ENCODE measurements at places on chromosomes 6 and 20.

GRCh38 chr6:31871046-31871659 lies 7.6 kb downstream of the SLC44A4 start:
- no peak for DNase-seq

DNA sequence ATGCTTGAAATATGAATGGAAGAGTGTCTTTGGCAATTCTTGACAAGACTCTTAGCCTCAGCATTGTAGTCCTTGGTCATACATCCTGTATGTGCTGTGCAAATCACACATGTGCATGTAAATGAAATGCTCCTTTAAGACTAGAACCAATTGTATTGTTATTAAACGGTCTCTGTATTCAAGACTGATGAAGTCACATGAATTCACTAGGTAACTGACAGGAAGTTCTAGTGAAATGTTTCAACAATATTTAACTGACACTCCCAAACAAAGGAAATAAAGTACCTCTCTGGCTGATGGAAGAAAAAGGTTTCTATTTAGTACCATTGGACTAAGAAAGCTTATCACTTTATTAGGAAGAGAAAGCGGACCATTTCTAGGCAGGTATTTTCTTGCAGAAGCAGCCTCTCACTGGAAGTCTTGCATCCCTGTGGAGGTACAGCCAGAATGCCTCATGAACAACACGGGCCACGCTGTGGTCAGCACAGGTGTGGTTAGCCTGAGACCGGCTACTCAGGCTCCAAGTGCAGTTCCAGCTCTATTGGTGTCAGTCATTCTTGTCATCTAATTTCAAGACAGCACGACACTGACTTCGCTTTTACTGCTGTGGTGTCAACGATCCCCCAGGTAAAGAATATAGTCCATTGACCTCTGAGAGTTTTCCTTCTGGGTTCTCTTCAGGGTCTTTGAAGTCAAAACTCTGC lies 17.3 kb downstream of the PPP1R3G start:
- DNase-seq, result no peak

DNA sequence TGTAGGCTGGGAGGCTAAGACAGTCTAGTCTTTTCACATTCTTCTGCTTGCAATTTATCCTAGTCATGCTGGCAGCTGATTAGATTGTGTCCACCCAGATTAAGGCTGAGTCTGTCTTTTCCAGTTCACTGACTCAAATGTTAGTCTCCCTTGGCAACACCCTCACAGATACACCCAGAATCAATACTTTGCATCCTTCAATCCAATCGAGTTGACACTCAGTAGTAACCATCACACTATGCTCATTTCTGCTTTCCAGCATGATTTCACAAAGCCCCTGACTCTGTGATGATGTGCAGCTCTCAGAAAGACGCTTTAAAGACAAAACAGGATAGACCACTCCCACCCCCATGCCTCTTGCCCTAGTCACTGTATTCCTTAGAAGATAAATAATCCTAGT lies 693.0 kb downstream of the HTR1B start:
- DNase-seq, result no peak

- DNase-seq, result no peak
These were observed 32.6 kb upstream of the HMGN3 start for GRCh38 chr6:79267128-79267527.

- no peak for DNase-seq
These were observed 127.5 kb upstream of the STMND1 start for GRCh38 chr6:16974387-16974673.

DNA sequence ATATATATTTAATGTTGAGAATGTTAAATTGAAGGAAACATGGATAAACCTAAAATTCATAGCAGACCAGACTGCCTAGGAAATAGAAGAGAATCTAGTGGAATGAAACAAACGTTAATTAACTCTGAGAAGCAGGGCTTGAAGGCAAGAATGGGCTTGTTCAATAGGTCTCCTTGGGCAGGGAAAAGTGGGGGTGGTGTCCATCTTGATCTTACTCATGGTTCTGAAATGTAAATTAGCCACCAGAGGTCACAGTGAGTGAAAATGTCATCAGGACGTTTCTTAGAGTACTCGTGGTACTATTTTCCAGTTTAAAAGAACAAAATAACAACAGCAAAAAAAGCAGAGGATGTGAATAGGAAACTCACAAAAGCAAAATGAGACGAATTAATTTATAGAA lies 66.8 kb upstream of the BTBD3 start:
- no peak for DNase-seq

DNA sequence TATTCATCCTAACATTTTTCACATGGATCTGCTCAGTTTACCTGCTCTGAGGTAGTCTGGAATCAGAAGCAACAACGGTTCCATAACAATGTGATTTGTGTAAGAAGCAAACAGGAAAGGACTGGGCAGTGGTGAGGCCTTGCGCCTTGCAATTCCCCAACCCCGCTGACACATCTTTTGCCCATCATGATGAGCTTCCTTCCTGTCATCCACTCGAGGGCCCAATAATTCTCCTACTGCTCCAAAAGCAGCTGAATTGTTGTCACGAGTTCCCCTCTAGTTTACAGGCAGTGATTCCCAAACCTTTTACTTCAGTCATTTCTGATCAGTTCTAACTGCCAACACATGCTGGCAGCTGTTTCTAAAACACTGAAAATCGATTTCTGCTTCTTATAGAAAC lies 22.9 kb downstream of the STX7 start:
- DNase-seq, result no peak

- DNase-seq, result peak; percentile 60
These were observed 16.7 kb upstream of the TBC1D20 start for GRCh38 chr20:478949-479429.

GRCh38 chr20:33099843-33100538 lies 20.5 kb downstream of the BPIFB4 start:
- DNase-seq, result no peak

- no peak for DNase-seq
These were observed 19.3 kb downstream of the DOP1A start for GRCh38 chr6:83086751-83087150.

- no peak for DNase-seq
These were observed 50.7 kb upstream of the MAPK13 start for GRCh38 chr6:36079601-36080000.

DNA sequence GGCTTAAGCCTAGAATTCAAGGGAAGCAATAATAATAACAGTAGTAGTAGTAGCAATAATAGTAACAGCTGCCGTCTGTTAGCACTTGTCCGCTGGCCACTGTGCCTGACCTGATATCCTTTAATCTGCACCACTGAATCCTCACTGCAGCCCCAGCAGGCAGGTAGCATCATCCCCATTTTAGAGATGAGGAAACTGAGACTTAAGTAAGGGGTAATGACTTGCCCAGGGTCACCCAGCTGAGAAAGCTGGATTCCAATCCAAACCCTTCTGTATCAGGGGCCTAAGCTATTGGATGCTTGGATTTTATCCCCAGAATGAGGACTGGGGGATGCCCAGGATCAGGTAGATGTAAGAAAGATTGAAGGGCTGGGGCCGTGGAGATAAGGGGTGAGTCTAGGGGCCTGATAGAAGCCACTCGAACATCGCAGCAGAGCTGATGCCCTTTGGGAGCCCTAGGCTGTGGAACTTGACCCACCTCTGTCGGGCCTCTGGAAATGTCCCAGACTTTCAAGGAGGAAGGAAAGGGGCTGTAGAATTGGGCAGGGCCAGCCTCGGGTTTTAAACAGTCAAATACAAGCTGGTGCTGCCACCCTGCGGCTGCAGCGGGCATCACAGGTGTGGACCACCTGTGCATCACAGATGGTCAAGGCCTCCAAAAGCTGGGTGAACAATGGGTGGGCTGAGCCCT lies 102.1 kb upstream of the MYL9 start:
- DNase-seq, result peak; percentile 43

DNA sequence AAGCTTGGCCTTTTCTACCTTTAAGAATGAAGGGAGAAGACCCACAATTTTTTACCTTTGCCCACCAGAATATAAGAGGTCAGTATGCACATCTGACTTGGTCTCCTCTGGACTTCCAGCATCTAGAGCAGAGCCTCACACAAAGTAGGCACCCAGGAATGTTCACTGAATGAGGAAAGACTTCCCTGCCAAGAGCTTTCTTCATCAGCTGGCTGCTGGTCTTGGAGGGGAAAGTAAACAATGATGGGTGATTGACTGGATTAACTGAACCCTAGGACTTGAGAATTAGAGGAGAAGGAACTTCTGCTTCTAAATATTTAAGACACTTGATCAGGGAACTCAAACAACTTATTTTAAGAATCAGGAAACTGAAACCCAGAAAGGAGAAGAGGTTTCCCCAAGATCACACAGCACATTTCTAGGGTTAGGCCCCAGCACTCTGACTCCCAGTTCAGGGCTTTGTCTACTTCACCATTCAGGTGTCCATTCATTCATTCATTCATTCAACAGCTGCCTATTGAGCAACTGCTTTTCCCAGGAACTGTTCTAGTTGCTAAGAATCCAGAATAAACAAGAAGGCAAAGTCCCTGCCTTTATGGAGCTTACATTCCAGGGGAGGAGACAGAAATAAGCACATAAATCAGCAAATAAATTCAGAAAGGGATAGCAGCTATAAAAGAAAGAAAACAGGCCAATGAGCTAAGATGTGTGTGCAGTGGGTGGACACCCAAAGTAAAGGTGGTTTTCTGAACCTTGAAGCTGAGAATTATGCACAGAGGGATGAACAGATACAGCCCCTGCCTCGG lies 216.9 kb upstream of the LRFN2 start:
- DNase-seq, result no peak

DNA sequence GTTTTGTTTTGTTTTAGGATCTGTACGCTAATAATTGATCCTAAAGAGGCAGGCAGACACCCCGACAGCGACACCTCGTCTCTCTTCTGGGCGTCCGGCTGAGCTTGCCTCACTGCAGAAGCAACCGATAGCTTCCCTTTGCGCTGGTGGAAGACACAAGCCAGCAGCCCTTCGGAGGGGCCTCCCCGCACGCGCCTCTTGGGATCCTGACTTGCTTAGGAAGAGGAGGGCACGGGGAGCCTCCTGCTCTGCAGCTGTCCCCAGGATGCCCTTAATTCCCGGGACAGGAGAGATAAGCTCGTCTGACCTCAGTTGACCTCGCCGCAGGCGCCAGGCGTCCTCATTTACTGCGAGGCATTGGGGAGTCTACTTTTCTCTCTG lies 94.0 kb downstream of the CD83 start:
- DNase-seq, result no peak

GRCh38 chr20:48329031-48329615 lies 498.7 kb downstream of the PREX1 start:
- no peak for DNase-seq

DNA sequence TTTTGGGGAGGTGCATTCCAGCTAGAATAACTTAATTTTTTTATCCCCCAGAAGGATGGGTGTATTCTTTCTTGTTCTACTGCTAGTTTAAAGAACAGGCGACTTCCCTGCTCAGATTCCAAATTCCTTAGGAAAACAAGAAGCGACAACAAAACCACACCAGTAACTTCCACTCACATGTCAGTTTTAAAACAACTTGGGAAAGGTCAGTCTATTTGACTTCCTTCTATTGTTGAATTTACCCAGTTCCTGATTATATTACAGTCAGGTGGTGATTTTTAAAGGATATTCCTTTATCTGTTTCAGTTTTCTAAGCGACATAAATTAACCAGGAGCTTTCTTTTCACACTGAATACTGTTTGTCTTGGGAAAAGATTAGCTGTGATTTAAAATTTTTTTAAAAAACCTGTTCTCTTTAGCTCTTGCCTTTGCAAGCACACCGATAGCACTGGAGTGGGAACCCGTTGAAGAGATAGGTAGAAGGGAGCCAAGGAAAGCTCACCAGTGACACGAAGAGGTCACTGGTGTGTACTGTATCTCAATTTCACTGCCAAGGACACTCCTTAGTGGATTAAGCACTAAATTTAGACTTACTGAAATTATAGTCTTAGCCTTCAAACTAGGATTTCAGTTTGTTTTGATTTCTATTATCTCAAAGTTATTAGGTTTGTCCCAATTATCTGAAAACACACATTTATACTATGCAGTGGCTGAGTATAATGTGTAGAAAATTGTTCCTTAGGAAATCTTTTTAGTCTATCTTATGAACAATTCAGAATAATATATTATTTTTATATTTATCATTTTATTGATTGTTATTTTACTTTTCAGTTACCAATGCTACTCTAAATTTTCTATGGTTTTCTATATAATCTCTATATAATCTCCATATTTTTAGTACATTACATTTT lies 22.3 kb downstream of the MARCKS start:
- no peak for DNase-seq

- no peak for DNase-seq
These were observed 7.7 kb upstream of the C20orf203 start for GRCh38 chr20:32681175-32682084.

GRCh38 chr6:11263291-11263775 lies 30.9 kb upstream of the NEDD9 start:
- no peak for DNase-seq

DNA sequence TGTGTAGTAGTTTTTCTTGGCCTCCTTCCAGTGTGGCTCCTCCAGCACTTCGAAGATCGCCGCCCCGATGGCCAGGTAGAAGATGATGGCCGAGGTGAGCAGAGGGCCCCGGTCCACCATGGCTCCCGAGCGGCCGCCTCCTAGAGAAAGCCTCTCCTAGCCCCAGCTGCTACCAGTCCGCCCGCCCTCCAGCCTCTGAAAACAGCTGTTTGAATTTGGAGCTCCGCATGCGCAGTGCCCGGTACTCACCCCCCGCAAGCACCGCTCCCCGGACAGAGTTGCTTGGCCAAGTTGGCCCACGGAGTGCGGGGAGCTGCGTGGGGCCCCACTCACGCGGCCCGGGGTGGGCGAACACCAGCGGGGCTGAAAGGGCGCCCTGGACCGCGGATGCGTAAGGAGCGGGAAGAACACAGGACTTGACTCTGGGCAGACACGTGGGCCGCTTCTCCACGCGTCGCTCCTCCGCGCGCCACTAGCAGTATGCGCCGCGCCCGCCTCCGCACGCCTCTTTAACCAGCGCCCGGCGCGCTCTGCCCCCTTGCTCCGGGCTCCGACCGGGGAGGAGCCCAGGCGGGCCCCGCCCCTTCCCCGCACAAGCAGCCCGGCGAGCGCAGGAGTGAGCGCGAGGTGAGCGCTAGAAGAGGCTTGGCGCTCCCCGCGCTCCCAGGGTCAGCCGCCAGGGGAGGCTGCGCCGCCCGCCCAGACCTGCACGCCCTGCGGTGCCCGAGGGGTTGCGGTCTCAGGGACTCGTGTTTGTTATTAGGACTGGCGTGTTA lies at the start of gene KCNK5:
KCNK5 (minus strand) TSS at position 484 of the 776 bp plus-strand sequence; CDS start at position 120, 364 bp downstream.
- peak; percentile 39 for DNase-seq

GRCh38 chr6:130322673-130323268 lies 43.0 kb upstream of the TMEM200A start:
- peak; percentile 45 for DNase-seq

- DNase-seq, result no peak
These were observed 110.2 kb upstream of the RPS6KA2 start for GRCh38 chr6:166737261-166737660.

- no peak for DNase-seq
These were observed 32.9 kb downstream of the PREX1 start for GRCh38 chr20:48794816-48795457.

Data from central memory CD4-positive, alpha-beta T cell (primary cell).